ENCODE measurements at places on chromosomes 1 and 21.

DNA sequence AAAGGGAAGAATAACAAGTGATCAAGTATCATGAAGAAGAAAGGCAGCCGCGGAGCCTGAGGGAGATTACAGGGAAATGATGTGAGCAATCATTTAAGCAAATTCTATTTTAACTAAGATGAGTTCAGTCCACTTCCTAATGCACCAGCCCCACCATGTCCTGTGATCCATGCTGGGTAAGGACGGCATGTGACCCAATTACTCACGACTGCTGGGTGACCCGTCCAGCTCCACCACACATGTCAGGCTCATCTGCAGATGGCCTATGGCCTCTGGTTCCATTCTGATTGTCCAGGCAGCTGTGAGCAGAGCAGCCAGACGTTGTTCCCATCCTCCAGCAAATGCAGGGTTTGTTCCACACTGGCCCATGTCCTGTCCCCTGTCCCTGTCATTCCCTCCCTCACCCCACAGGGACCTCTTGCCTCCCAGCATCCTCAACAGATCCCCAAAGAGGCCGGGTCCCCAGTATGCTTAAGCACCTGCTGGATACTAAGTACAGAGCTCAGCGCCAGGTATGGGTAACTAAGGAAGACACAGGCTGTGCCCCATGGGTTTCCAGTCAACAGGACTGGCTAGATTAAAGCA is 87.9 kb downstream of the MATN1 start:
- no peak for DNase-seq

DNA sequence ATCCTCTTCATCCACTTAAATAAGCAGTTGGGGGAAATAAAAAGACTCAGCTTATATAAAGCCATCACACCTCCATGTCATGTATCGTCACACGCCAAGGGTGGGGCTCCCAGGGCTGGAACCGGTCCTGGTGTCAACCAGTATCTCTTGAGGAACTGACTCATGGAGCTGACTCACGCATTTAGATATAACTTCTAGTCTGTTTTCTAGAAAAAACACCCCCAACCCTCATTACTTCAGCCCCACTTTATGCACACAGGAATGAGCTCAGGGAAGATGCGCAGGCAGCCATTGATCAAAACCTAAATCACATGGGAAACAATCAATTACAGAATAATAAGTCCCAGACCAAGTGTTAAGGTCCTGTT is 6.9 kb upstream of the IL22RA1 start:
- no peak for DNase-seq

DNA sequence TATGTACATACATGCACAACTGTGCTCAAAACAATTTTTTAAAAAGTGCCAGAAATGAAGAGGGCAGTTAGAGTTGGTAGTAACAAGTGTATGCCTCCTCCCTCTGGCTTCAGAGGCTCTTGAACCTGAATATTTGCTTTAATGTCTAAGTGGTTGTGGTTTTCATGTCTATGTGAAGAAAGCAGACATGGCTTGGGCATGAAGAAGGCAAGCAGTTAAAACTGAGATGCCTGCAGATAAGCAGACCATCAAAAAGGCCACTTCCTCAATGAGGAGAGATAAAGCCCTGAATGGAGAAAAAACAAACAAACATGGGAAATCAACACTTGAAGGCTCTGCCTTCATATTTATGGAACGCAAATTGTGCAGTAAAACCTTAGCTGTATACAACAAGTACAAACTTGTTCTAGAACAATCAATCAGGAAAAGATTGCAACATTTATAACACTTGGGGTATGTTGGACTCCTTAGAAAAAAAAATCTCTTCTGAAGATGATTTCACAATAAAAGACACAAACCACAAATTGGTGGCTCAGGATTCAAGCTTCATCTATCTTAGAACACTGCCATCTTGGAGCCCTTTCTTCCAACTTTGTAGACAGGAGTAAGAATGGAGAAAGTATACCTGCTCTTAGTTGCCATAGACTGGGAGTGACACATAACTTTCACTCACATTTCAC is 52.7 kb upstream of the PLA2G4A start:
- no peak for DNase-seq

GRCh38 chr1:32005522-32005921 is 8.1 kb upstream of the KHDRBS1 start:
- DNase-seq = no peak

DNA sequence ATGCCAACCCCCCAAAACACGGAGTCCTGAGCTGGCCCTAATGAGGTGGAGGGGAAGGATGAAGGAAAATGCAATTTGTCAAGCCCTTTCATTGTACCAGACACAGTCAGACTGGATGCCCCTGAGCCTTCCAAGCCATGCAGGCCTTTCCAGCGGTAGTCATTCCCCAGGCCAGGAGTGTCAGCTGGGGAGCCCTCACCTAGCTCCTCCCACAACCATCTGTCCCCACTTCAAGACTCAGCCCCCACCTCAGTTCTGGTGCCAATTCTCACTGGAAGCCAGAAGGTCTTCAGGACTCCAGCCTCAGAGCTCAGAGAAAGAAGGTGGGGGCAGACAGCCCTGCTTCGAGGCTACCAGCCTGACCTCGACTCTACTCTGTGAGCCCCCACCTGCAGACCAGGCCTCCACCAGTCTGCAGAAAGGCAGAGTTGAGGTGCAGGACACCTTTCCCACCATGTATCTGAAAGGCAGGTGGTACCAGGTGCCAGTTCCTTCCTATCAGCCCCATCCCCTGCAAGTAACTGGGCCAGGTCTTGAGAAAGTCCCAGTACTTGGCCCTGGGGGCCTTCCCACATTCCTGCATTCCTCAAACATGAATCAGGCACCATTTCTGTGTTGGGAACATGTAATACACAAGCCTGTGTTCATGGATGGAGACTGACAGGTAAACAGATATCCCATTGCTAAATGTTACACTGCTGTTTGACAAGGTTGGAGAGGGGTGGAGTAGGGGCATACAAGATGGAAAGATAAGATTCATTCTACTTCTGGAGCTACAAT is 180.6 kb upstream of the EDN2 start:
- DNase-seq = no peak

GRCh38 chr1:34794001-34794789 is 1.4 kb downstream of the GJA4 start:
- DNase-seq = no peak

- peak; percentile 69 for DNase-seq
Measured at GRCh38 chr1:202807926-202808757, at the start of gene KDM5B. Gene KDM5B (minus strand): TSS chr1:202808421. CDS start chr1:202808305, 116 bp downstream.

- DNase-seq = no peak
Measured at GRCh38 chr1:99968214-99968613, 1.6 kb upstream of the SLC35A3 start.

GRCh38 chr1:159652506-159652905 is 61.9 kb downstream of the CRP start:
- no peak for DNase-seq

DNA sequence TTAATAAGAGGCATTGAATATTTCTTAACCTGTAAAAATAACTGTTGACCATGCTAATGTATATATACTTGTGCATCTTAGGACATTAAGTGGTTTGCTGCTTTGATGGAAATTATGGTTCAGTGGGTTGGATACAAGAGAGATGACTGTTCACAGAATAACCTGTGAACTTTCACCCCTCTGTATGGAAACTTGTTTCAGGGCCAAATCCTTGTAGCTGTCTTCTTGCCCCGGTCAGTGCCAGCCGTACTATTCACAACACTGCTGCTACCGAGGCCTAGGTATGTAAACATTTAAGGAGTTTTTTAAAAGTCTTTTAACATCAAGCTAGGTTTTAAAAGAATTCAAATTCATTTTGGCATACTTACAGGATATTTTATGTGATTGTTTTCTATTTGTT is 16.1 kb downstream of the DONSON start:
- no peak for DNase-seq

DNA sequence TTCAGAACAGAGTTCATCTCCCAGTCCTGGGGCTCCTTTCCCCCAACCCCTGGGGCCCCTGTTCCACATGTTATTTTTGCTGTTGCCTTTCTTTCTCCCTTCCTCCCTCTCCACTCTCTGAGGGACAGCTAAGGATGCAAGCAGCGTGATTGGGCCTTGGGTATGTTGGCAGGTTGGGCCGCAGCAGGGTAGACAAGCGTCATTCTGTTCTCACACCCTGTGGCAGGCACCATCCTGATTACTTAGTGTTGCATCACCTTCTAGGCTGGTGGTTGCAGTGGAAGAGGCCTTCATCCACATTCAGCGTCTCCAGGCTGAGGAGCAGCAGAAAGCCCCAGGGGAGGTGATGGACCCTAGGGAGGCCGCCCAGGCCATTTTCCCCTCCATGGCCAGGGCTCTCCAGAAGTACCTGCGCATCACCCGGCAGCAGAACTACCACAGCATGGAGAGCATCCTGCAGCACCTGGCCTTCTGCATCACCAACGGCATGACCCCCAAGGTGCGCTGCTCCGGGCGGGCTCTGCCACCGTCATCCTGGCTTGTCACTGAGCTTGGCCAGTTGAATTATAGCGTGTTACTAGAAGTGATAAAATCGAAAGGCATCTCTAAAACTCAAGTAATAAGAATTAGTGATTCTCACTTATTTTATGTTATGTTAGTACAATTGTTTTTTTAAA is 43.4 kb downstream of the VANGL1 start:
- no peak for DNase-seq

- DNase-seq = no peak
Measured at GRCh38 chr1:236343246-236343870, 50.7 kb upstream of the EDARADD start.

GRCh38 chr1:100250264-100250663 is 630 bp upstream of the DBT start:
- no peak for DNase-seq

- no peak for DNase-seq
Measured at GRCh38 chr1:2229911-2230731, 2.0 kb downstream of the SKI start.

GRCh38 chr1:98056781-98057180 is 135.9 kb upstream of the DPYD start:
- no peak for DNase-seq

DNA sequence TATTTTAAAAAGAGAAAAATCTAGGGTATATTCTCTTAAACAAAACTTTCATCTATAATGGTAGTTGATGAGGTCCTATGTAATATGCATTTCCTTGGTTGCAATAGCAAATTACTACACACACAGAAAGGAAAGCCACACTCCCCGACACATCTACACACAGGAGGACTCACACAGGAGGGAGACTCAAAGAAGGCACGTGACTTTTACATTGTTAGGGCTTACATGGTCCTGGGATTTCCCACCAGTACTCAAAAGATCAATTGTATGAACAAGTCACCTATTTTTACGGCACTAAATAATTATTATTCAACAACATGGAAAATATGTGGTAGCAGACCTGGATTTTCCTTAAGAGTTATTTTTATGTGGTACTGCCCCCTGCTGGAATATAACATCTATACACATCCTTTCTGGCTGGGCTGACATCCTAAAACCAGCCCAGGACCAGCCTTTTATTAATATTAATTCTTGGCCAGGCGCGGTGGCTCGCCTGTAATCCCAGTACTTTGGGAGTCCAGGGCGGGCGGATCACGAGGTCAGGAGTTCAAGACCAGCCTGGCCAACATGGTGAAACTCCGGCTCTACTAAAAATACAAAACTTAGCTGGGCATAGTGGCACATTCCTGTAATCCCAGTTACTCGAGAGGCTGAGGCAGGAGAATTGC is 33.9 kb upstream of the LGALS8 start:
- DNase-seq = peak; percentile 8

- DNase-seq = no peak
Measured at GRCh38 chr1:179251675-179252074, 22.2 kb upstream of the ABL2 start.

GRCh38 chr1:21312407-21312992 is 22.2 kb upstream of the ECE1 start:
- DNase-seq = no peak

DNA sequence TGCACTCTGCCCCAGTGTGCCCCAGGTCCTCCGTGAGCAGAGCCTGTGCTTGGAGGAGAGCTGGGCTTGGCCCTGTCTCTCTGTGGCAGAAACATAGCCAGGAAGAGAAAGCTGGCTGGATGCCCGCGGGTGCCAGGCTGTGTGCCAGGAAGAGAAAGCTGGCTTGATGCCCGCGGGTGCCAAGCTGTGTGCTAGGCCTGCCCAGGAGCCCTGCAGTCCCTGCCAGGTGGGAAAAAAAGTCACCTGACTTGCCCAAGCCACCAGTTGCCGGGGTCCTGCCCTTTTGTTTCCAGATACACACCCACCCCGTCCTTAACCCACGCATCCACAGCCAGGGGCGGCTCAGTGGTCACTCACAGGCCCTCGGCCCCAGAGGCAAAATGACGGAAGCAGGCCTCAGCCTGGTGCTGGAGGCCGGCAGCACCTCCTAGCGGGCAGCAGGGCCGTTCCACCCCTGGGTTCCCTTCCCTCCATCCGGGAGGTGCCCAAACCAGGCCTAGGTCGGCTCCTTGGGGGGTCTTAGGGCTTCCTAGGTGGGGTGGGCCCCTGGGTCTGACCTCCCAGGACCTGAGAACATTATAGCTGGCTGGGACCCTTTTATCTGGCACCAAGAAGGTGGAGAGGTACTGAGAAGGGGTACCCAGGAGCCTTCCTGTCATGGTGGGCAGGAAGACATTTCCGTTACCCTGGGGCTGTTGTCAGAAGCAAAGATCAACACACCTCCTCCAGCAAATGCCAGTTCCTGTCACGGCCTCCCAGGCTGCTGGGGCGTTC is 9.1 kb downstream of the ITGB2 start:
- DNase-seq = no peak

DNA sequence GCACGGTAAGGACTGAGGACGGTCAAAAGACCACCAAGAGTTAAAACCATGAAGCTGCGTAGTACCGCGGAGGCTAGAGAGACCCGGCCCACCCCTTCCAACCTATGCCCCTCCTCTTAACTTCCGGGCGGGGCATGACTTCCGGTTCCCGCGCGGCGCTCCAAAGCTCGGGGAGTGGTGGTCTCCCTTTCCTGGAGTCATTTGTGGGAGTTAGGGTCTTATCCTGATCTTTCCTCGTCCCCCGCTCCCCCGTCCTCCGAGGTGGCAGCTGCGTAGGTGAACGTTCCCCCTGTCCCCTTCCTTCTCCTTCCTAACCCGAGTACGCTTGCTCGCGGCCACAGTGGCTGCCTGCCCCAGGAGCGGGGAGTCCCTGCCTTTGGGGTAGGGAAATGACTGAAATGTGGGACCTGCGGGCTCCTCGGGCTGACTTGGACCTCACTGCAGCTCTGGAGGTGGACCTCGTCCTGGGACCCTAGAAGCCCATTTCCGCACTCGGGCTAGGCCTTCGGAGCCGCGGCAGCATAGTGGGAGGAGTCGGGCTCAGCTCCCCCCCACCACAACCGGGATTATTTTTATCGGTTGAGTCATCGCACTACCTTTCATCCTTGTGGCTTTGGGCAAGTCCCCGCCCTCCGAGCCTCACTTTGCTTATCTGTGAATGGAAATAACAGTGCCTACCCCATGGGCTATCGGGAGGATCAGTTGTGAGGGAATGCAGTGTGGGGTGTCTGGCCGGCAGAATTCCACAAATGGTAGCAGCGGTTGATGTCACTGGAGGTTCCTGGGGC is 24.1 kb downstream of the CELA3A start:
- peak; percentile 81 for DNase-seq

Measured in endothelial cell (in vitro differentiated cells).